ENCODE measurements at places on chromosomes 6 and 20.

DNA sequence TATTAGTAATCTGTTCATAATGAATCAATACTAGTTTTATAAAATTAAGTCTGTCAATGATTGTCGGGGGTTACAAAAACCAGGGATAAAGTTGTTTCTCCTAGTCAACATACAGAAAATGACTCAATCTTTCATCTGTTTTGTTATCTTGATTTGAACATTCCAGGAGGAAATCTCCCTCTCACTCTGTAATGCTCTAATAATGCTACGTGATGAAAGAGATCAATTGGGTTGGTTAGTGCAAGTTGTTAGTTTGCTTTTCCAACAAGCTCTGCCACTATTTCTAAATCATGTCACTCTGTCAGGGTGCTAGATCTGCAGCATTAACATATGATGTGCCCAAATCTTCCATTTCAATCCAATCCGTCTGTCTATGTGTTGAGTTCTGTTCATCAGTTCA lies 379.5 kb upstream of the GJE1 start:
- no peak for DNase-seq

GRCh38 chr6:28769626-28770402 lies 154.0 kb downstream of the TRIM27 start:
- DNase-seq: no peak

DNA sequence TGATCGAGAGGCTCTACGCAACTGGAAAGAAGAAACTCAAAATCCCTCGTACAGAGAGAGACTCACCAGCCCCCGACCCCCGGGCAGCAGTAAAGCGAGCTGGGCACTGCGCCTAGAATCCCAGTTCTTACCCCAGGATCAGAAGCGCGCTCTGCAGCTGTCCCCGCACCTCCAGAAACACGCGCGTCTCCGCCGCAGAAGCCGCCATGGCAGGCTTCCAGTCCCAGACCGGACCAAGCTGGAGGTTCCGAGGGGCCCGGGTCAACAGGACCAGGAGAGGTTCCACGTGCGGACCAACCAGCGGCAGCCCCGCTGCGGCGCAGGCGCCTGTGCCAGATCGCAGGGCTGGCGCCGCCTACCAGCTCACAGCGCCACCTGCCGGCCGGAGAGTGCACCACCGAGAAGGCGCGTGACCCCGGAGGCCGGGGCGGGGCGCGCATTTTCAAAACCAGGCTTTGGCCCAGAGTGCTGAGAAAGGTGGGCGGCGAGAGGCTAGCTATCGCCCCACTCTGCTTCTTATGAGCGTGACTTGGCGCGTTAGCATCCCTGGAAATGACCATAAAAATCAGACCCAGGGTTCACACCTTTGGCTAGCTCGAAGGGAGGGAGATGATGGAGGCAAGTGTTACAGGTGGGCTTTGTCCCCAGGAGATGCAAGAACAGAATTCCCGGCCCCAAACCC lies at the start of gene UBE3D:
Gene UBE3D (minus strand): TSS at position 331 of the 682 bp plus-strand sequence. CDS start 123 bp downstream, at position 208.
- peak; percentile 54 for DNase-seq

DNA sequence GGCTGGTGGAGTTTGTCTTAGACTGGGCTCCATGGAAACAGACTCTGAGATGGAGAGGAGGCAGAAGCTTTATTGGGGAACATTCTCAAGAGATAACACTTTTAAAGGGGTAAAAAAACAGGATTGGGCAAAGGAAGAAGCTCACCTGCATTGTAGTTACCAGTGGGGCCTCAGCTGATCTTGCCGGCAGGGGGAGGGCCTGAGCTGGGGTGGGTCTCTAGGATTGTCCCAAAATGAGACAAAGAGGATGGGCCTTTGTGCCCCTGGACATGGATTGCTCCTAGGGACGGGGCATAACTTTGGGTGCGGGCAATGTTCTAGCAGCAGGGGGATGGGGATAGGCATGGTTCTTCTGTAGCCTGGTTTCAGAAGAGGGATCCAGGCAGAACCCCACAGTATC lies 12.5 kb downstream of the SGK2 start:
- DNase-seq: no peak

DNA sequence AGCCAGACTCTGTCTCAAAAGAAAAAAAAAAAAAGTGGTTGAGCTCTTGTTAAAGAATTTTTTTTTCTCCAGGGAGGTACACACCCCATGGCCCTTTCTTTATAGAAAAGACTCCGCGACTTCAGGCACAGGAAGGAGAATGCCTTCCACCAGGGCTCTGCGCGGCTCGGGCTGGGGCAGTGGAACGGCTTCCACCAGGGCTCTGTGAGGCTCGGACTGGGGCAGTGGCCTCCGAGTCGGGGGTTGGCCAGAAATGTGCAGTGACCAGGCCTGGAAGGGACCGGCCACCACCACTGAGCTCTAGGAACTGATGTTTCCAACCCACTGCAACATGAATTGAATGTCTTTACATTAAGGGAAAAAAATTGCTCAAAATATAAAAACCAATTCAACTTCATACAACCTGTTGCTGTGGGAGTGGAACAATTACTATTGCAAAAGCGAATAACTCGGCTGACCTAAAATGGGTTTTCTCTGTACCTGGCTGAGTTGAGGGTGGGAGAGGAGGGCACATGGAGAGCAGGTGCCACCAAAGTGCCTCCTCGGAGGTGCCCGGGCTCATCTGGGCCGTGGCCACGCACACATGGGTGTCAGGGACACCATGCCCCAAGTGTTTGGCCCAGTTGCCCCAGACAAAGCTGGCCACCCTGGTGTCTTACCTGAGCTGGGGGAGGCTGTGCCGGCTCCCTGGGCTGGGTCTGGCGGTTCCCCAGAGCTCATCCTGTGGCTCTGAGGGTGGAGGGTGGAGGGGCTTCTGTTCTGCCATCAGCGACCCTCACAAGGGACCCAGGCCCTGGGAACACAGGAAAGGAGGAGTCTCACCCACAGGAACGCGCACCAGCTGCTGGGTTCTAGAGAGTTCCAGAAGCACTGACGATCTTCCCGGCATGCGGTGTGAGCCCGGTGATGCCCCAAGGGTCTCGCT lies 29.3 kb downstream of the SLC2A4RG start:
- no peak for DNase-seq

DNA sequence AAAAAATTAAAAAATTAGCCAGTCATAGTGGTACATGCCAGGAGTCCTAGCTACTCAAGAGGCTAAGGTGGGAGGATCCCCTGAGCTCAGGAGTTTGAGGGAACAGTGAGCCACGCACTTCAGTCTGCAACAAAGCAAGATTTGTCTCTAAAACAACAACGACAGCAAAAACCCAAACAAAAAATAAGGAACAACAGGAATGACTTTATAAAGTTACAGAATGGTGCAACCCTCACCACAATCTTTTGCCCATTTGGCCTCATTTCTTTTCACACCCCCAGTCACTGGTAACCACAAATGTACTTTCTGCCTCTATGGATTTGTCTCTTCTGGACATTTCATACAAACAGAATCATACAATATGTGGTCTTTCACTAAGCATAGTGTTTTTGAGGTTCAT lies 16.7 kb upstream of the ZFAND3 start:
- DNase-seq: no peak

GRCh38 chr20:47885909-47886453 lies 100.7 kb upstream of the SULF2 start:
- DNase-seq: no peak

DNA sequence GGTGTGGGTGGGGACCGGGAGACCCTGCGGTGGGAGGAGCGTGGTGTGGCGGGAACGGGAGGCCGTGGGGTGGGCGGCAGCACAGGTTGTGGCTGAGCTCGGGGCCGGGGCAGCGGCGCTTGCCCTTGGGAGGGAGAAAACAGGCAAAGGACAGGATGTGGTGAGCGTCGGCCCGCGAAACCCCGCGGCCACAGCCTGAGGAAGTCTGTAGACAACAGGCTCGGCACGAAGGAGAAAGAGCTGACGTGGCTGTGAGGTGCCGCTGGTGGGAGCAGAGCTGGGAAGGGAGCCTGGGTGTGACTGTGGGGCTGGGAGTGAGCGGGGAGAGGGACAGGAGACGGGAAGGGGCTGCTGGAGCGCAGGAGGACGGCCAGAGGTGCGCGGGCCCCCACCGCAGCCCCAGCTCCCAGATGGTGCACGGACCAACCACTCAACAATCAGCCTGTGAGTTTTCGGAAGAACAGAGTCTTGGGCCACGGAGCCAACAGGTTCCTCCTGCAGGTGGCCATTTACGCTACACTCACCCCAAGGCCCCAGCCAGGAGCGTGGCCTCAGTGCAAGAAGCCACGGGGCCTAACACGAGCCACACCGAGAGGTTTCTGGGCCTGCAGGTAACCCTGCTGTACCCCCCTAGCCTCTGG lies 202.8 kb downstream of the DLL1 start:
- no peak for DNase-seq

- no peak for DNase-seq
Measured at GRCh38 chr20:38937978-38938473, 11.8 kb downstream of the FAM83D start.

DNA sequence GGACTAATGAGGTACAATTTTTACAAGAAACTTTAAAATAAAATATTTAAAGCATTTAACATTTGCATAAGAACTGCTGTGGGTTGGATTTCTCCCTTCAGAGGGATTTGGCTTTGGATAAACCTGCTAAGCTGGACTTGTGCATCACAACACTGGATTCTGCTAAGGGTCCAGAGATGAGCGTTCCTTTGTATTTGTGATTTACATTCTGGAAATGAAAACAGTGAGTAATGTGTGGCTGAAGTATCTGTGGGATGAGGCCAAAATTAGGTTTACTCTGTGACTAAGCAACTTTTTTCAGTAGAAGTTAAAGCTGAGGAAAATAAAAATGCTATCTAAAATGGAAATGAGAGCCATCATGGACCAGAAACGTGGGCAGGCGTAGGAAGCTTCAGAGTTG lies 494.3 kb downstream of the EPM2A start:
- no peak for DNase-seq

- no peak for DNase-seq
Measured at GRCh38 chr6:144543006-144543871, 258.1 kb downstream of the UTRN start.

DNA sequence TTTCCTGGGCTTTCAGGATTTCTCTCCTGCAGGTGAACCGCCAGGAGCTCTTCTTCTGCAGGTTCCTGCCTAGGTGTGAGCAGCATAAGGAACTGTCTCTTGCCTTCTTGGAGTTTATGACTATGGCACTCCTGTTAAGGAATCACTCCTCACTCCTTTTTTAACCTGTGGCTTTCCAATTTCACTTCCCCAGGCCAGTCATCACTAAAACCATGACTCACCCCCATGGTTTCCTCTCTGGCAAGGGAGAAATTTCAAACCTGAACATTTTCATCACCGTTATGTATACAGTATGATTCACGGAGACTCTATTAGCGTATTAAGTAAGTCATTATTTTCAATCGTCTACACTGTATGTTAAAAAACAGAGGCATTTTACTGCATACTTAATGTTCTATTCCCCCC lies 78.2 kb upstream of the ARID1B start:
- DNase-seq: no peak

DNA sequence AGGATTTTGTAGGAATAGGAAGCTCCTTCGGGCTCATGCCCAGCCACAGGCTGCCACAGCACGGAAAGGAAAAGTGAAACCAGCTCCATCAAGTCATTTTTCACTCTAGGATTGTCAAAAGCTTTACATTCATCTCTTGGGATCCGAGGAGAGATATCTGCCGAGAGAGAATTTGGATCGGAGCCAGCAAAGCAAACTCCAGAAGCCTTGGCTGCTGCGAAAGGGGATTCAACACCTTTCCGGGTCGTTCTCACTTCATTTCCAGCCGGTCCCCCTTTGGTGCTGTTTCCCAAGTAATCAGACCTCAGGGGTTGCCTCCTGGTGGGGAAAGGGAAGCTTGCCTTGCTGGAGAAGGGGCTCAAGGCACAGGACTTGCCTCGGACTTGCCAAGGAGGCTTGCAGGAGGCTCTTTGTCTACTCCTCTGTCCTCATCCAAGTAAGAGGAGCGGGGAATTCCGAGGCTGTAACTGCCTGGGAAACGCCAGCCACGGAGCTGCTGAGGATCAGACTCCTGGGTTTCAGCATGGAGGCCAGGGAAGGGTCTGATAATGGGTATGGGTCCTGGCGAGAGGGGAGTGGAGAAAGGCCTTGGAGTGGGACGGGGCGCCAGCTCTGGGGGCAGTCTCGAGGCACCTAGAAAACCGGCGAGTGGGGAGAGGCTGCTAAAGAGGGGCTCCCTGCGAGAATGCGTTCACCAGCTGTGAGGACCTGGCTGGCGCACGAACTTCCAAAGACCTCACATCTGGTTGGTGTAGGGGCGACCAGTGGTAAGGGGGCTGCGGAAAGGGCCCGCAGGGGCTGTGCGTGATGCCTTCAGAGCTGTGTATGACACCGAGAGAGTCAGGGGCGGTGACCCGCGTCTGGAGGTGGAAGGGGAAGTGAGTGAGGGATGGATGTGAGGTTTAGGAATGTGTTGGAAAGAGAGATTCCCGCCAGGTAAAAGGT lies 702 bp downstream of the ETV7 start:
- DNase-seq: no peak

- DNase-seq: no peak
Measured at GRCh38 chr6:139912735-139913400, 538.4 kb upstream of the CITED2 start.

- DNase-seq: no peak
Measured at GRCh38 chr20:35598476-35598875, 17.2 kb upstream of the SPAG4 start.

GRCh38 chr6:134757911-134758361 lies 192.0 kb downstream of the ALDH8A1 start:
- DNase-seq: no peak

- DNase-seq: peak; percentile 88
Measured at GRCh38 chr6:68778356-68779020, 143.4 kb downstream of the ADGRB3 start.

DNA sequence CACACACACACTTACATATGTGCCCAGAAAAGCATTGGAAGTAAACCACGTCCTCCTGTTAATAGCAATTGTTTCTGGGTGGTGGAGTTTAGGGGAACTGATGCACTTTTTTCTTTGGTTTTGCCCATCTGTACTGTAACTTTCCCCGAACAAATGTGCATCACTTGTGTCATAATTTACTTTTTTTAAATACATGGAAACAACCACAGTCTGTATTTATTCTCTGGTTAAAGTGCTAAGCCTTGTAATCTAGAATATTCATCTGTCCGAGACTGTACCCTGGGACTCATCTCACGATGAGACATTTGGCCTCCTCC lies 61.5 kb upstream of the CD93 start:
- DNase-seq: no peak

- no peak for DNase-seq
Measured at GRCh38 chr20:57399587-57400155, 8.5 kb downstream of the RBM38 start.

DNA sequence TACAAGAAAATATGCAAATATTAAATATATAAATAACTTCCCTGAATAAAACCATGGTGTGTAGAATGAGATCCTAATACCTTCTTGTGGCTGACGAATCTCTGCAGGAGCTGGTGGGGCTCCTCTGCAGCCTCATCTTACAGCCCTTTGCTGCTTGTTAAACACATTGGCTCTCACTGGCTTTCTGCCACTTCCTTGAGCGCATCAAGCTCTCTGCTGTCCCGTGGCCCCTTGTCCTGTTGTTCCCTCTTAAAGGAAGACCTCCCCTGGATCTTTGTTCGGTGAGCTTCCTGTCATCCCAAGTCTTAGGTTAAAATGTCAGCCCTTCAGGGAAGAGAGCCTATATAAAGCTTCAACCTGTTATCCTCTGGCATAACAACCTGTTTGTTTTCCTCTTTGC lies 519.6 kb downstream of the DOK5 start:
- DNase-seq: no peak

GRCh38 chr6:25280344-25281074 lies 1.3 kb downstream of the CARMIL1 start:
- DNase-seq: no peak

- no peak for DNase-seq
Measured at GRCh38 chr6:128844598-128844997, 38.3 kb upstream of the LAMA2 start.

- peak; percentile 80 for DNase-seq
Measured at GRCh38 chr20:38748097-38748860, at the start of gene ACTR5. Gene ACTR5, plus strand, starts transcription at chr20:38748460. Its CDS starts 19 bp downstream, at chr20:38748479.

Measured in NCI-H1694 treated with DMSO at 0.1 percent for 48 hours (cell line).